Bronchus fibroblast of lung (primary cell): ENCODE measurements at places on chromosomes 5 and 9. TPM values are rescaled to one million over a fixed set of nuclear protein-coding genes. Genes with fewer than 3 reads are reported as not detected.

The ABCA2 gene
- total RNA-seq: 8.5 and 9.4 TPM in 2 replicates

The CEMIP2 gene
- total RNA-seq: 36.1 and 47.4 TPM in 2 replicates

The DMGDH gene
- 0.89 and 2.5 TPM in 2 replicates for total RNA-seq

The EMB gene
- total RNA-seq: 0.74 and 1.0 TPM in 2 replicates

The CLINT1 gene
- total RNA-seq: 62.0 and 68.1 TPM in 2 replicates

The CARD9 gene
- total RNA-seq: 1.9 and 2.4 TPM in 2 replicates

The ACER2 gene
- total RNA-seq: 0.84 and 0.89 TPM in 2 replicates

The FRMPD1 gene
- total RNA-seq: not detected in 2 replicates

The RBM27 gene
- 10.0 and 11.9 TPM in 2 replicates for total RNA-seq

The SMIM33 gene
- total RNA-seq: not detected in 2 replicates

The TENT4A gene
- 13.8 and 16.0 TPM in 2 replicates for total RNA-seq

The ACOT12 gene
- total RNA-seq: 0.84 and 1.2 TPM in 2 replicates

The SLC27A4 gene
- 20.7 and 21.1 TPM in 2 replicates for total RNA-seq

The ADAMTS6 gene
- 16.5 and 19.3 TPM in 2 replicates for total RNA-seq

The PCA3 gene
- total RNA-seq: not detected in 2 replicates

The PRR16 gene
- total RNA-seq: 23.9 and 28.1 TPM in 2 replicates

The FAM120AOS gene
- total RNA-seq: 25.3 and 29.6 TPM in 2 replicates

The ATP10B gene
- total RNA-seq: not detected in 2 replicates

The C6 gene
- total RNA-seq: not detected in 2 replicates

The NTRK2 gene
- under 0.01 TPM in 1 of 2 replicates, not detected in the other for total RNA-seq

The HMHB1 gene
- total RNA-seq: not detected in 2 replicates

The NXNL2 gene
- total RNA-seq: 1.5 and 1.8 TPM in 2 replicates

The GLRA1 gene
- not detected in 2 replicates for total RNA-seq

The REEP5 gene
- total RNA-seq: 38.2 and 43.1 TPM in 2 replicates

The ERMP1 gene
- 4.0 and 5.0 TPM in 2 replicates for total RNA-seq

The NKD2 gene
- 0.30 and 1.8 TPM in 2 replicates for total RNA-seq

The PTTG1 gene
- total RNA-seq: 337 and 344 TPM in 2 replicates

The PRDM12 gene
- under 0.01 TPM in 1 of 2 replicates, not detected in the other for total RNA-seq

The TMC1 gene
- total RNA-seq: 0.45 TPM in 1 of 2 replicates, not detected in the other

The UNC13B gene
- 11.1 and 11.3 TPM in 2 replicates for total RNA-seq
